Mesothelial cell of epicardium (in vitro differentiated cells): ENCODE measurements at places on chromosomes 2 and 18. TPM values are rescaled to one million over a fixed set of nuclear protein-coding genes. Genes with fewer than 3 reads are reported as not detected.

DNA sequence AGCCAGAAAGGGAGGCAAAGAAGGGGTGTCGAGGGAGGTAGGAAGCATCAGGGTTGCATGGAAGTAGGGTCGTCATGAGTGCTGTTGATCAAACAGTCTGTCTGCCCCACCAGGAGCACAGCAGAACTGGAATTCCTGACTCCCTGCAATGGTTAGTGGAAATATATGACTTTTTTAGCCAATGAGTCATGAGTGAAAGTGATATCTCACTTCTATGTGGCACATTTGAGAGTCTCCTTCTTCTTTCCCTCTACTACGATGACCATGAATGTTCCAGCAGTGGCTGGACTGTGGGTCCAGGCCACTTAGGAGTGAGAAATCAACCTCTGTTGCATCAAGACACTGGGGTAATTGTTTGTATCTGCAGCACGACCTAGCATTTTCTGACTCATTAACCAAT, 199.5 kb downstream of the TTC32 start:
- DNase-seq: no peak

The CCDC85A gene
- total RNA-seq: 1.8 to 2.2 TPM (median 1.9 TPM) in 3 replicates

DNA sequence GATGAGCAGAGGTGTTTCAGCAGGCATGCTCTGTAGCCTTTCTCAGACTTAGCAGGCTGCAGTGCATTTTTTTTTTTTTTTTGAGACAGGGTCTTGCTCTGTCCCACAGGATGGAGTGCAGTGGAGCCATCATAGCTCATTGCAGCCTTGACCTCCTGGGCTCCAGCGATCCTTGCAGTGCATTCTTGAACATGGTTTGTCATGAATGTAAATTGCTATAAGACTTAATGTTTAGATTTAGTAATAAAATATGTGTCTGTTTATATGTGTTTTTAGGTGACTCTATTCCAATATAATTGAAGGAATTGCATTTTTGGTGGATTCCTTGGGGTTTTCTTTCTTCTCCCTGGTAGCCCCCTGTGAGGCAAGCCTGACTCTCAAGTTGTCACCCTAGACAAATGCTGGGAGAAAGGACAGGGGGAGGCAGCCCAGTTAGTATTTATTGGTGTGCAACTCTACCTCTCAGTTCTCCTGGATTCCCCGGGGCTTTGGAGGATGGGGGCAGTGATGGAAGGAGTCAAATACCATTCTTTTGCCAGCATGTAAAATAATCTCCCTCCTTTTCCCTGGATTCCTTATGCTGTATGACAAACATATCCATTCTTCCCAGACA, 22.7 kb downstream of the LYPD6B start:
- DNase-seq: no peak

DNA sequence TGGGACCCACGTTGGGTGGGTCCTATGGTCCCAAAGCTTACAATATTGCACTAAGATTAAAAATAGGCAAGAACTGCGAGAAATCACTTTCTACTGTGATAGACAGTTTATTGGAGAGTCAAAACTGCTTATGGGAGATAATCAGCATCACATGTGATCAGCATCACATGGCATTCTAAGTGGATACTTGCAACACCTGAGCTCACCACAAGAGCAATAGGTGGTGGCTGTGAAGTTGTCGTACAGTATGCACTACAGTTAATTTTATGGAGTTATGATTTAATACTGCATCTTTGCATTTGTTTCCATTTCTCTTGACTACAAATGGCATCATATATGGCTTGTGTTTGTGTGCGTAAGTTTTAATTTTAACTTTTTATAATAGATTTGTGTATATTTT, 11.6 kb downstream of the PNO1 start:
- DNase-seq: no peak

- DNase-seq: no peak
Observed at GRCh38 chr18:286515-287310, 18.9 kb upstream of the THOC1 start.

GRCh38 chr18:44521668-44522022, 159.0 kb upstream of the SETBP1 start:
- DNase-seq: no peak

- no peak for DNase-seq
Observed at GRCh38 chr2:225030203-225030602, 12.1 kb downstream of the DOCK10 start.

- no peak for DNase-seq
Observed at GRCh38 chr2:143629340-143629739, 500.1 kb downstream of the ARHGAP15 start.

The SDC1 gene
- 45.5 to 50.7 TPM (median 48.3 TPM) in 3 replicates for total RNA-seq

The SPC25 gene
- 9.1 to 10.3 TPM (median 10.1 TPM) in 3 replicates for total RNA-seq

GRCh38 chr2:137607722-137608318, 356.5 kb upstream of the HNMT start:
- no peak for DNase-seq

The L3MBTL4 gene
- 15.9 to 18.5 TPM (median 17.5 TPM) in 3 replicates for total RNA-seq

The RIT2 gene
- 0.57 TPM in 1 of 3 replicates, not detected in the others for total RNA-seq

DNA sequence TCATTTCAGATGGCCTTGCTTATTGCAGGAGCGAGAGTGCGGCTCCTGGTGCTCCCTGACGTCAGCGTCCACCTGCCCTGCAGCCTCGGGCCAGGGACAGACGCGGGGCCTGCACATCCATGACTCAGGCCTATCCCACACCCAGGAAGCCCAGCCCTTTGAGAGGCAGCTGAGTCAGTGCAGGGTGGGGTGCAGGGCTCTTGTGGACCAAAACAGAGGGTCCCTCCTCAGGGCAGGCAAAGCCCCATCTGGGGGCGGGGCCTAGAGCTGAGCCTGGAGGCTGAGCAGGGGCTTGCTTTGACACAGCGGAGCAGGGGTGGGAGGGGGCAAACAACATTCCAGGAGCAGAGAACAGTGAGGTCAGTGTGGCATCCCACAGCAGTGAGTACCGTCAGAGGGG, 7.7 kb upstream of the ARHGEF4 start:
- DNase-seq: no peak

The NAGK gene
- total RNA-seq: 90.5 to 98.4 TPM (median 96.2 TPM) in 3 replicates

DNA sequence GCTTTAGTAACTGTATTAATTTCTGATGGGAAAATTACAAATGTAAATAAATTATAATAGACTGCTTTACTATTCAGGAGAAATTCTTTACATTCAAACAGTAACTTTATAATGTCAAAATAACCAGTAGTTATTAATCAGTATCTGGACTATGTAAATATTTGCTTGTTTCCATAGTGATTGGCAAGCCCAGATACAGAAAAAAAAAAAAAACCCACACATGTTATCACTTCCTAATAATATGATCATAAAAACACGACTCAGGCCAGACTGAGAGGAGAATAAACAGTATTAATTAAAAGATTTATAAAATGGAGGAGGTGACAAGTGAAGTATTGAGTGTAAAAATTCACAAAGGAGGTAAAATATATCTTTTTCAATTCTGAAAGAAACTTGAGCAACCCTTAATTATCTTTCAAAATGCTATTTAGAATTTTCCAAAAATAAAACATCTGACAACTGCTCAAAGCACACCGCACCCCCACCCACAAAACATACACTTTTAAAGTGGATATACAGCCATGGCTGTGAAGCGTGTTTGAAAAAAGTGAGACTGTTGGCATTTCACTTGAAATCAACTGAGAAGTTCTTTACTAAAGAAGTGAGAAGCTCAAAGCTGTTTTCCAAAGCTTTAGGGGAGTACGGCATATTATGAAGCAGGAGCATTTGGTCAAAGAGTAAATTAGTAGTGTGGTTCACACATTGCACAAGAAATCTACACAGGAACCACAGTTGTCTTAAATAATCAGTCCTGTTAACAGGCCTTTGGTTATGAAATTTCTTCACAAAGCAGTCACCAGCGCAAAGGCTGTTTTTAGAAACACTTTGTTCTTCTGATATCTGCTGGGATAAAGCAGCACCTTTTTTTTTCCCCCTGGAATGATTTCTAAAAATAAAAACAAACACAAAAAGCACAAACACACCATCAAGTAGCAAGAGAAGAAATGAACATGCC, 475.8 kb downstream of the TXNL1 start:
- DNase-seq: no peak

- DNase-seq: no peak
Observed at GRCh38 chr2:233100192-233100998, 40.3 kb downstream of the INPP5D start.

DNA sequence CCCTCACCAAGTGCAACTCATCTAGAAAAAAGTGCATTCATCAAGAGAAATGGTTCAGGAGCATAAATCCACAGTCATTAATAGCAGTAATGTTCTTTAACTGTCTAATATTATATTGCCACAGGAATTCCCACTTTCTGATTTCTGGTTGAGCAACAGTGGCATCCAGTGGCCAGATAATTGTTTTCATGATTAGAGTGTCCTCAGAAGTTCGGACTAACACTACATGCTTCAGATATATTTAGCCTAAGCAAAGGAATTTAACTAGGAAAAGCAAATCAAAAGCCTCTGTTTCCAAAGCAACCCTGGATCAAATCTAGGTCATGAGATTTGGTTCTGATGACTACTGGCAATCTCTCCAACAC, 9.8 kb upstream of the ERBB4 start:
- no peak for DNase-seq

GRCh38 chr2:238942080-238942725, 94.3 kb downstream of the TWIST2 start:
- DNase-seq: peak; percentile 31

DNA sequence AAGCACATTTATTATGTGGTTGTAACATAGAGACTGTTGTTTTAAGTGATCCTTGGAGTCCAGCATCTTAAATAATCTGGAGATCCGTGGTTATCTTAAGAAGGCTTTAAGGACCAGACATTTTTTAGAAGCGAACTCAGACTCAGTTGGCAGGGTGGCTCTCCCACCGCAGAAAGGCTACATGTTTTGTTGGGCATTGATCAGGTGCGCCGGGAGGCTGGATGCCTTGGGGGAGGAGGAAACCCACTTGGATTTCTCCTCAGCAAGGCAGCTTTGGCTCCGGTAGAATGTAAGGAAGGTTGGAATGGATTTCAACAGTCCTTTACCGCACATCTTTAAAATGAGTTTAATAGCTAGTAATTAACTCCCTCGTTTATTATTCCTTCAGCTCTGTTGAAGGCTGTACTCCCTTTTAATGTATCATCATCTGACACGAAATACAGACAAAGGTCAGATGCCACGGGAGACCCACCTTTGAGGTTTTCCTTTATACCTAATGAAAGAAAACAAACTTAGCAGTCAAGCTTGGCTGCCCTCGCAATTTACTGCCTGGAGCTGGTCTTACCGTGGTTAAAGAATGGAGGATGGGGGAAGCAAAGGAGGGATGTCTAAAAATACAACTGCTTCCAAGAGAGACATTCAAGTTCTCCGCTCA, 1.2 kb downstream of the TMEM200C start:
- DNase-seq: no peak

The ADI1 gene
- total RNA-seq: 16.6 to 18.7 TPM (median 17.6 TPM) in 3 replicates

DNA sequence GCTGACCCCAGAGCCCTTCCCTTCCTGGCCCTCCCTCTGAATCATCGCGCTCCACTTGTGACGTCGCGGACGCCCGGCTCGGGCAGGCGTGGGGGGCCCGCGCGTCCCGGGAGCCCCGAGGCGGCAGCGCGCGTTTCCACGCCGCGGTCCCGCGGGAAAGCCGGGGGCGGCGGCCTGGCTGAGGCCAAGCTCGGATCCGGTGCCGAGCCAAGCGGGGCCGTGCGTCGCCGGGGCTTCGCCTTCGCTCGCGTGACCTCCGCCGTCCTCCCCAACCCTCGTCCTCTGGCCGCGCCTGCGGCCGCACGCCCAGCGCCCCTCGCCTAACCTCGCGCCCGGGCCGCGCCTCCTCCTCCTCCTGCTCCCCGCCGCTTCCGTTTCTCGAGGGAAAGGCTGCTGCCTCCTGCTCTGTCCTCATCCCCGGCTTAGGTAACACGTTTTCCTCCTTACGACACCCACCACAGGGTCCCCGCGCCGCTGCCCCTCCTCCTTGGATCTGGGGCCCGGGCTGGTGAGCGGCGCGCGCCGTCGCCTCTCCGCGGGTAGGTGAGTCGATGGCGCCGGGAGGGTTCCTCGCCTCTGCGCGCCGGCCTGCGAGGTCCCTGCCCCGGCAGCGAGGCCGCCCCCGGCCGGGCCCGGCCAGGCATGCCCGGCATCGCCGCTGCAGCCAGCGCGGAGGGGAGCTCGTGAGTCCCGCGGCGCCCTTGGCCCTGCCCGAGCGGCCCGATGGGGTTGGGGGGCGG, at the start of gene INPP1:
Gene INPP1 (plus strand): TSS at position 54 of the 740 bp plus-strand sequence. CDS start 16,514 bp downstream, outside the sequence.
- peak; percentile 42 for DNase-seq

DNA sequence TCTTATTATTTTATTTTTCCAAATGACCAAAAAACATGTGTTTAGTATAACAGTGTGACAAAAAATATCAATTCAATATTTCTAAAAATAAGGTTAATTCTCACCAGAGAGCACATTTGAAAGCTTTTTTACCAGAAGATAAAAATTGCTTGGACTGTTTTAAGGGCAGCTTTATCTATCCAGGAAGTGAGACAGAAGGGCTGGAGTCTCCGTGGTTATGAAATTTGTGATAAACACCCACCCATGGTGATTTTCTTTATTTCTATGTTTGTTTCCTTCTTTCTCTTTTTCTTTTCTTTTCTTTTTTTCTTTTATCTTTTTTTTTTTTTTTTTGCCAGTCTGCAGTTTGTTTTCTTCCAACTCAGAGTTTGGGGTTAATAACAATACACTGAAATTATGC, 298.5 kb downstream of the PIEZO2 start:
- DNase-seq: no peak

- no peak for DNase-seq
Observed at GRCh38 chr2:237509151-237509550, 22.1 kb downstream of the MLPH start.

The MC5R gene
- total RNA-seq: not detected in 3 replicates

DNA sequence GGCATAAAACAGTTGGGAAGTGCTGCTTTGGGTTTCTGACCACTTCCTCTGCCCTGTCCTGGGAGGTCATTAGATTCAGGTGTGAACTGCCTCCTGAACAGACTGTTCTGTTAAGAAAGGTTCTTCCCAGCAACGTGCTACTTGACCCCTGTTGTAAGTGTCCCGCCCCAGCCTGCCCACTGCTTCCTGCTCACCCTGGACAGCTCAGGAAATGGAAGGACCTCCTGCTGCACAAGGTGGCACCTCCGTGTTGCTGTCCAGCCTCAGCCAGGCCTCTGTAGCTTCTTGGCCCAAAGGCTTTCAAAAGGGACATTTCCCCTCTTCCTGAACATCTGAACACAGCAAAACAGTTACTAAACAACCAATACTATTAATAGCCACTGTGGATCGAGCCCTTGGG, 5.3 kb downstream of the TOGARAM2 start:
- no peak for DNase-seq
